Head of caudate nucleus (tissue), 42 donors: ENCODE measurements at places on chromosomes 3 and 15.

DNA sequence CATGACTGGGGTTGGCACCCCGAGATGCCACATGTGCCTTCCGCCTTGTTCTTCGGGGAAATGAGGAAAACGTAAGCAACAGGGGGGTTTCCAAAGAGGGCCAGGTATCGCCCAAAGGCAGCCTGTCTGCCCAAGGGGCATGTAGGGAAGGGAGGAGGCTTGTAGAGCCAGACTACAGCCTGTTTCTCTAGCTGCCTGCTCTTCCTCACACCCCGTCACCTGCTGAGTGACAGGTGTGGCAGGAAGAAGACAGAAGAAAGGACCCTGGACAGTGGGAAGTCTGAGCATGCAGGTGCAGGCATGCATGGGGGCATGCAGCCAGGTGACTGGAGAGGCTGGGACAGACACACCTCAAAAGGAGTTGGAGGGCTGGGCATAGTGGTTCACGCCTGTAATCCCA, 9.8 kb downstream of the PLA2G4E start:
- DNase-seq = no peak

GRCh38 chr3:45182915-45183871, 37.0 kb upstream of the CDCP1 start:
- DNase-seq = peak; percentile 77

- DNase-seq = no peak
These were observed 145.6 kb upstream of the MRPS22 start for GRCh38 chr3:139198186-139198585.

DNA sequence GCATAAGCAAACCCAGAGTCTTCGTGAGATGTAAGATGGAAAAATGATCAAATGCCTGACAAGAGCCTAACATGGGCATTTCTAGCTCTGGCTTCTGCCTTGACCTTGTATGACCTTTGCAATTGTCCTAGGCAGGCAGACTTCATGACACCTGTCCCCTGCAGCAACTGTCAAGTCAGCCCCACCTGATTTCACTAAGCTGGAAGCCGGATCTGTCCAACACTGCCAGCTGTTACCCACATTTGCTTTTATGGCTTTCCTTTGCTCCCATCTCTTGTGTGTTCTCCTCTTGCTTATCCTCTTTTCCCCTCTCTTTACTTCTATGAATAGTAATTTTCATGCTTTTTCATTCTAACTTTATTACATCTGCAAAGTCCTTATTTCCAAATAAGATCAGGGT, 48.5 kb upstream of the TNIK start:
- DNase-seq = no peak

DNA sequence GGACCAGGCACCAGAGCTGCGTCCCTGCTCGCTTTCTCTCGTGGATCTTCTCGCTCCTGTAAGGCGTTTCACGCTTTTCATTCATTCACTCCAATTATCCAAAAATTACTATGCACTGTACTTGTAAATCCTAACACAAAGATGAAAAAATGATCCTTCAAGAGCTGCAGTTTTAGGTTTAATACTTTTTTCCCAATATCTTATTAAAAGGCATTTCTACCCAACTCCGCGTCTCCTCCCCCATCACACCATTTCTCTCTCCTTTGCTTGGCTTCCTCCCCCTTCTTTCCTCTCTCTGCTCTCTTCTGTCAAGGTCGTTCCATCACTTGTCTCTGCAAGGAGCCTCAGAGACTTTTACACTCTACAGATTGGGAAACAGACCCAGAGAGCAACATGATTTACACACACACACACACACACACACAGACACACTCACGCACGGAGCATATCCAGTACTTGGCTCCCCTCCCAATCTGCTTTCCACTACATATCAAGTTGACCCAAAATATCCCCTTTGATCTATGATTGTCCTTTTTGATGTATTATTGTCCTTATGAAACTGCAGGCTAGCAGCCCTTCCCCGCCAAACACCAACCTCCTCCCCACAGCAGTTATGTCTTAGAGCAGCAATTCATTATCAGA, 479 bp upstream of the CLDN1 start:
- no peak for DNase-seq

DNA sequence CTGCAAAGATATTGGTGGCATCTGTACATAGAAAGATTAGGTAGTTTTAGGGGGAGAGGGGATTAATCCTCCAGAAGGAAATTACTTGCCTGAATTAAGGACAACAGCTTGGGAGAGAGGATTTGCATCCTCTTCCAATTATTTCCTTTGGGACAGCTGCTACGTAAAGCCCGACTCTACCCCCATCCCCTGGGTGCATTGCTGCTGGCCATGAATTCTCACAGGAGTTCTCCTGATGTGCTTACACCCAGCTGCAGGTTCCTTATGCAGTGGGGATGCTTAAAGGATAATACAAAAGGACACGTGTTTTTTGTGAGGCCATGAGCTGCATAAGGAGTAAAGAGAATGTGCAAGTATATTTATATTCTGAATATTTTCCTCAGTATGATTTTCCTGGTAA, 132.3 kb downstream of the VPS8 start:
- no peak for DNase-seq

DNA sequence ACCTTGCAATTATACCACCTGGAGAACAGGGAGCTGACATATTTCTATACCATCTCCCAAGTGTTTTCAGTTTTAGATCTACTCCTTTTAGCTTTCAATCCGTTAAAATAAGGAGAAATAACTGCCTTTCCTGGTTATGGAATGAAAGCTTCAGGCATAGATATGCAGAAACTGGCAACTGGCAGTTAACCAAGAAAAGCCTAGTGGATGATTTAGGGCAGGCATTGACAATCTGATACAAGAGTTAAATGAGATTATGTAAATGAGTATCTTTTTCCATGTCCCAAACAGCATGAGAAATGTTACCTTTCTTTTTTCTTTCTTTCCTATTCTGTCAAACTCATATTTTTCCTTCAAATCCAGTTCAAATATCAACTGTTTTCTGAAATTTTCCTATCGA, 689.1 kb upstream of the DPPA4 start:
- no peak for DNase-seq

- no peak for DNase-seq
These were observed 3.5 kb upstream of the LIPH start for GRCh38 chr3:185555860-185556347.

- DNase-seq = no peak
These were observed 340.5 kb upstream of the SATB1 start for GRCh38 chr3:18765662-18766061.

GRCh38 chr3:110504401-110504800, 567.2 kb upstream of the NECTIN3 start:
- no peak for DNase-seq
